ENCODE measurements at places on chromosomes 5 and 9.

DNA sequence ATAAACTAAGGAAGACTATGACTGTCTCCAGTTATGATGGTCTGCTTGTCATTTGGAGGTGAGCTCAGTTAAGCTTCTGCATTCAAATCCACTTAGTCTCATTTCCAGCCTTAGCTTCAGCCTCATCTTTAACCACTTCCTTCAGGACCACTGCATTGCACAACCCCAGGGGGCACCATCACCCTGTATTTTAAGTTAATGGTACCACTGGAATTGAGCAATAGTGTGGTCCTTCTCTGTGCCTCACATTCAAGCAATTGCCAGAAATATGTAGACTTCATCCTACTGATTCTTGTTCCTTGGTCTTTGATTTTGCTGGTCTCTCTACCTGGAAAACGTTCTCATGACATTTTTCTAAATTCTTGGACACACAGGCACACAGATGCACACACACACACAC lies 131.5 kb upstream of the PTPN3 start:
- DNase-seq: no peak

- no peak for DNase-seq
Observed at GRCh38 chr9:126081746-126082145, 244.9 kb upstream of the MVB12B start.

DNA sequence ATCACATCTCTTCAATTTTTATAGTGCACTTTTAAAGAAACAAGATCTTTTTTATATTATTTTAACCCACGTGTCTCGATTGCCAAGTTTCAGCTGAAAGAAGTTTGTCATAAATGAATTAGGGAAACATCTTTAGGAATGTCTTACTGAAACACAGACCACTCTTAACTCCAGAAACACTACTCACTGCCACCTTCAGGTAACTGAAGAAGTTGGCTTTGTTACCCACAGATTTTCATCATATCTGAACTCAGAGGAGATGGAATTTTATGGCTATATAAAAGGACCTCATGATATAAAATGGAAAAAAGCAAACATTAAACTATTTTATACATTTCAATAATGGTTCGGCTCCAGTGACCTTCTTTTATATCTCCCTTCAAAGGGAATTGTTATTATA lies 158.0 kb downstream of the SEMA5A start:
- DNase-seq: no peak

DNA sequence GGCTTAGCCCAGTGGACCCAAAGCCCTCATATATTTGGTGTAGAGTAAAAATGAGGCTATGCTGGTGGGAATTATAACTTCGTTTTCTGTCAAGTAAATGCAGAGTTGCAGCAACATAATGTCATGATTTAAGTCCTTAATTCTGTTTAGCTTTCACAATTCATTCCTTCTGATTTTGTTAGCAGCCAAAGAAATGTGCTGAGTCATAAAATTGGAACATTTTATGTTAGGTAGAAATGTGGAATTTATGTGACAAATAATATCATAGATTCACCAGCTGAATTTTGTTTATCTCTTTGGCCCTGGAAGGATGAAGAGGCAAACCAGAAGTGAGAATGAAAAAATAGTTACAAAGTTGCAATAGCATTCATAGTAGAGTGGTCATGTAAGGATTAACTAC lies 247.0 kb downstream of the TRPM3 start:
- DNase-seq: no peak

- DNase-seq: no peak
Observed at GRCh38 chr5:150461231-150461630, 11.7 kb upstream of the RPS14 start.

GRCh38 chr5:60727033-60727679 lies 27.2 kb upstream of the DEPDC1B start:
- DNase-seq: no peak

GRCh38 chr5:14319102-14319501 lies 176.0 kb downstream of the TRIO start:
- DNase-seq: no peak

DNA sequence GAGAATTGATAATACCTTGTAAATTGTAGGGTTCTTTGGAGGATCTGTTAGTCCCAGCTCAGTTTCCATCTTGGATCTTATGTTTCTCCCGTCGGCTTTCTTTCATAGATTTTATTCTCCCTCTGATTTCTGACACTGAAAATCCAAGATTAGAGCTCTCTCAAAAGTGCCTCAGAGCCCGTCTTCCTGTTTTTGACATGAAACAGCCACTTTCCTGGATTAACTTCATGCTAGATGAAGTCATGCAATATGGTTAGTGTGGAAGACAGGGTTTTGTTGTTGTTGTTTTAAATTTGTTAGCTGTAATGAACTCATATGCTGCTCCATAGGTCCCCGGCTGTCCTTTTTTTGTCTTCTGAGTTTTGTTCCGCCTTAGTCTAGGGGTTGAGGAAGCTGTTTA lies 51.6 kb upstream of the ZFR start:
- no peak for DNase-seq

DNA sequence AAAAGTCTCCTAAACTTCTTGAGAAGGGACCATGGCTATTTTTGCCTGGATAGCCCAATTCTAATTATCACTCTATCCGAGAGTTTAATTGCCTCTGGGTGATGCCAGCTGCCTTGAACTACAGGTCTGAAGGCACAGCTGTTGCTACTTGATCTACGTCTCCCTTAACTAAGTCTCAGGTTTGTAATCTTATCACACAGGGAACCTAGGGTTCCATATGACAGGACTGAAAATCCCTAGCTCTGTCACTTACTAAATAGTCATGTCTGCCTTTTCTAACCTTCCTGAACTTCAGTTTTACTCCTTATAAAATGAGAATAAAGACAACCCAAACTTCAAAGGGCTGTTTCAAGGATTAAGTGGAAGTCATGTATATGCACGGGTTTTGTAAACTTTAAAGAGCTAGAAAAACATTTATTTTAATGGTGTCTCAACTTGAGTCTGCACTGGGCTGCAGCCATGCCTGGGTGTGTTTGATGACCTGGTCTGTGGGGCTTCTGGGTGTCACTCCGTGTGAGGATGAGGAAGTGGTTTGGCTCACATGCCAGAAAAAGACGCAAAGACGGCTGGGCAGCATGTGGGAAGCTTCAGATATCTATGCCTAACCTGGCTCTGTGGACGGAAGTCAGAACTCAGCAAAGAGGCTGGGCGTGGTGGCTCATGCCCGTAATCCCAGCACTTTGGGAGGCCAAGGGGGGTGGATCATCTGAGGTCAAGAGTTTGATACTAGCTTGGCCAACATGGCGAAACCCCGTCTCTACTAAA lies 129.3 kb upstream of the SLC44A1 start:
- DNase-seq: no peak

- no peak for DNase-seq
Observed at GRCh38 chr5:52920929-52921328, 68.2 kb upstream of the ITGA2 start.

DNA sequence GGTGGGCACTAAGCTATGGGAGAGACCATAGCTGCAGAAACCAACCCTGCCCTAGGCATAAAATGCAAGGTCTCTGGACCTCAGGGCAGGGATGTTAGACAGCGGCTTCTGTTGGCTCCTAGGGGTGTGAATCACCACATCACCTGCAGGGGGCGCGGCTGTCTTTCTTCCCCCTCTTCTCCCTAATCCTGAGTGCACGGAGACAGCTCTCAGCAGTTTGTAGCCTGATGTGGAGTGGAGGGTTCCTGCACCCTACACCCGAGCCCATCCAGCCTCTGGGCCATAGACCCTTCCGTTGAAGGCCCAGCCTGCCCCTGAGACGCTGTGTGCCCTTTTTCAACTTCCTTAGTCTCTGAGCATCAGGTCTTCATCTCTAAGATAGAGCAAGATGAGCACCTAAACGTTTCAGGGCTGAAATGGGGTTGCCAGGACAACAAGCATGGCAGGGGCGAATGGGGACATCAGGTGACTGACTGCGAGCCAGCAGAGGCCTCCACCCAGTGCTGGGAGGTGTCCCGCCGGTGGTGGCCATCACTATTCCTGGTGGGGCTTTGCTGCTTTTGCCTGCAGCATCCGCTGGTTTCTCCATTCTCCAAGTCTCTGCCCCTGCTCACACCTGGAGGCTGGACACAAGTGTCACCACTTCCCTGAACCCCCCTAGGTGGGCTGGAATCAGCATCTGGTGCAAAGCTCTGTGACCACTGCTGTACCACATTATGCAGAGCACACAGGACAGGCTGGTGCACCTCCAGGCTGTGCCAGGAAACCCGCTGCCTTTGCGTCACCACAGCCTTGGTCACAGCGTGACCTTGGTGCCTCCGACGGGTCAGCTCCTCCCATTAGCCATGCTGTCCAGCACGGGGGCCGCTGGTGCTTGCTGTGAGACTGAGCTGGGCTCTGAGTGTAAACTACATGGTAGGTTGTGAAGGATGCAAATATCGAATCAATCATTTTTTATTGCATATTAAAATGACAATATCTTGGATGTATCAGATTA lies 2.5 kb upstream of the SEC16A start:
- DNase-seq: peak; percentile 73

DNA sequence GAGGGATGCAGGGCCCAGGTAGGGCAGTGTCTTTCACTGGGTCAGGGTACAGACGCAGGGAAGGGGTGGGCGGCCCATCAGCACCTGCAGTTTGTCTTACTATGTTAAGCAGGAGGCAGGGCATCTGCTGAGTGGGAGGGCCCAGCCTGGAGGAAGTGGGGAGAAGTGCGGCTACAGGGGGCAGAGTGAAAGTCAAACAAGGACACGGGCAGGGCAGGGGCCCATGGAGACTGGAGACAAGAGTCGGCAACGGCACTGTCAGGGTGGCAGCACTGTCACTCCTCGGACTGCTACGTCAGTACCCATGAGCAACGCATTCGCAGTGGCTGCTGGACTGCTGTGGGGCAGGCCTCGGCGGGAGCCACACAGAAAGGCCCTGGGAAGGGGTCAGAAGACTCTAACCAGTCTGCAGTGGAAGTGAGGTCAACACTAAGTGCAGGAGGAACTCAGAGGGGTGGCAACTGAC lies 19.7 kb downstream of the CAMSAP1 start:
- no peak for DNase-seq

DNA sequence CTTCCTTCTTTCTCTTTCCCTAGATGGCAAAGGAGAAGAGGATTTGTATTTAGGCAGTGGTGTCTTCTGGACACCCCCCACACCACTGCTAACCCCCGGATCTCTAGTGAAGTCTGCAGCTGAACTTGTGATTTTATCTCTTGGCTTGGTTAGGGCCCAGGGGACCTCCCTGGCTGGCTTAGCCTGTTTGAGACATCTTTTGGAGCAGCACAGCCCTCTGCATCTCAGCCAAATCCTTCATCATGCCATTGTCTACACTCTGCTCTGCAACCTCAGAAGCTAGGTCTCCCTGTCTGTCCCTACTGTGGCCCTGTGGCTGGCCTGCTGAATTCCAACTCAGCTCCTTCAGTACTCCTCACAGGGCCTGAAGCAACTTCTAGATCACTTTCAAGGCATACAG lies 81.7 kb downstream of the MUSK start:
- no peak for DNase-seq

- DNase-seq: no peak
Observed at GRCh38 chr5:170419643-170420042, 30.5 kb upstream of the KCNMB1 start.

- DNase-seq: no peak
Observed at GRCh38 chr9:16501141-16501540, 369.3 kb downstream of the BNC2 start.

DNA sequence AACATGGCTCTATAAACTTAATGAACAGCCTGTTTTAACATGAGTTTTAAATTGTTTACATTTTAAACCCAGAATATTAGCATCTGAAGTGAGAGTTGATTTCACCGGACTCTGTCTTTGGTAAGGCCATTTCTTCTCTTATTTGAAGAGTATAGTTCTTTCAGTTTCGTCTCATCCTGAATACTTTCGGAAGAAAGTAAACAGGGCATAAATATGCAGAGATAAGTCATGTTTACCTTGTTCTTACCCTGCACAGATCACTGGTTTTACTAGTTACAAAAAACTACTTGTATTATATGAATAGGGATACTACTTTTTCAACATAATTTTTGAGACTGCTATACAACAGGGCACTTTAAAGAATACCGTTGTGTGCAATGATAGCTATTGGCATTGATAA lies 656.3 kb upstream of the ZNF608 start:
- no peak for DNase-seq

DNA sequence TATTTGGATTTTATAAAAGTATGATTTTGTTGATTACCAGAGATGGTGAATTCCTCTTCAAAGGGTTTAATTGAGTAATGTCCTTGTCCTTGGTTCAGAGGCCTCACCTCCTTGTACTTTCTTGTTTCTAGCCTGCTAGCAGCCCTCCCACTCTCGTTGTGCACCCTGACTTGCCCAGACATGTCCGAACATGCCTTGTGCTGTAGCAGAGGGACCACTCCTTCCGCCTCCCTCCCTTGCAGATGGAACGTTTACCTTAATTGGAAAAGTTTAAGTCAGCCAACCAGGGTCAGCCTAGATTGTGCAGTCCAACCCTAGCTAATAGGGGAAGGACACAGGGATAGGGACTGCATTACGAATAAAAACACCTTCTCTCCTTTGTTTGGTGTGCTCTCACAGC lies 406.9 kb upstream of the NMUR2 start:
- DNase-seq: no peak

DNA sequence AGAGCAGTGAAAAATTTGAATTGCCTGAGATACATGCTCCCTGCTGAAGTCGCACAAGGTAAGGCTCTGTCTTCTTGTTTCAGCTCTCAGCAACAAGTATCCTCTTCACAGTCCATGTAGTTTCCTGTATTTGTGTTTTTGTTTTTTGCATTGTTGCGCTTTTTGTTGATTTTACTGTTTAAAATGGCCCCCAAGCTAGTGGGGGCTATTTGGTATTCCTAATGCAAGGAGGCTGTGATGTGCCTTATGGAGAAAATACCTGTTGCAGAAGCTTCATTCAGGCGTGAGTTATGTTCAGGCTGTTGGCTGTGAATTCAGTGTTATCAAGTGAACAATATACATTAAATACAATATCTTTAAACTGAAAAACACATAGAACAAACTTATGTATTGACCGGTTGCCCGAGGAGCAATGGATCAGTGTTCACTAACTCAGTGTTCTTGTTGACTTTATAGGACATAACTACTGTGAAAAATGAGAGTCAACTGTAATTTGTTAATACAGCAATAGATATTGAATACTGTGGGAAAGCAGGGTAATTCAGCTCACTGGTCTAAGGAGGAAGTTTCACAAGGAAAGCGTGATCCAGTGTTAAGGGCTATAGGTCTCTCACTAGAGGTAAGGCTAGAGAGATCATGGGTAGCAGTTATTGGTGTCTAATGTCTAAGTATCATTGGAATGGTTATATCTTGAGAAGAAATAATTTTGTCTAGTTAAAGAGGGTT lies 150.5 kb downstream of the GCNT1 start:
- DNase-seq: no peak

DNA sequence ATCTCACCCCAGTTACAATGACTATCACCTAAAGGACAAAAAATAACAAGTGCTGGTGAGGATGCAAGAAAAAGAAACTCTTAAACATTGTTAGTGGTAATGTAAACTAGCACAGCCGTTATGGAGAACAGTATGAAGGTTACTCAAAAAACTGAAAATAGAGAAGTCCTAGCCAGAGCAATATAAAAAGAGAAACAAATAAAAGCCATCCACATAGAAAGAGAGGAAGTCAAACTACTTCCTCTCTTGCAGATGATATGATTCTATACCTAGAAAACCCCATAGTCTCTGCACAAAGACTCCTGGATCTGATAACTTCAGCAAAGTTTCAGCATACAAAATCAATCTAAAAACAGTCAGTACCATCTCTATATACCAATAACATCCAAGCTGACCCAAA lies 221.5 kb upstream of the FAM174A start:
- no peak for DNase-seq

GRCh38 chr5:71829206-71829605 lies 110.1 kb downstream of the CARTPT start:
- DNase-seq: no peak

- peak; percentile 60 for DNase-seq
Observed at GRCh38 chr9:74773886-74774479, 113.7 kb downstream of the TRPM6 start.

- DNase-seq: no peak
Observed at GRCh38 chr9:4507306-4508130, 17.2 kb downstream of the SLC1A1 start.

Measured in omental fat pad (tissue), 4 donors.